Diencephalon (tissue), 1 donor: ENCODE measurements at places on chromosomes 7 and 10. TPM values are rescaled to one million over a fixed set of nuclear protein-coding genes. Genes with fewer than 3 reads are reported as not detected.

Gene EN2
- 0.23 TPM for total RNA-seq

Gene FAM25G
- not detected for total RNA-seq

Gene SPDYE5
- total RNA-seq, result not detected

Gene CALML5
- total RNA-seq, result not detected

Gene GIMAP7
- 3.7 TPM for total RNA-seq

Gene EBLN1
- total RNA-seq, result not detected
